ENCODE measurements at places on chromosomes 3 and 15. TPM values are rescaled to one million over a fixed set of nuclear protein-coding genes. Genes with fewer than 3 reads are reported as not detected.

- no peaks in the 10 kb centered on the region for H3K27me3 ChIP-seq
- H3K36me3 ChIP-seq = no peaks in the 10 kb centered on the region
- peaks cover 6% of the 10 kb centered on the region for H3K4me1 ChIP-seq
- no peak for DNase-seq
- H3K27ac ChIP-seq = no peak overlapping the region
Observed at GRCh38 chr3:117587416-117587815, 877.8 kb downstream of the TUSC7 start.

DNA sequence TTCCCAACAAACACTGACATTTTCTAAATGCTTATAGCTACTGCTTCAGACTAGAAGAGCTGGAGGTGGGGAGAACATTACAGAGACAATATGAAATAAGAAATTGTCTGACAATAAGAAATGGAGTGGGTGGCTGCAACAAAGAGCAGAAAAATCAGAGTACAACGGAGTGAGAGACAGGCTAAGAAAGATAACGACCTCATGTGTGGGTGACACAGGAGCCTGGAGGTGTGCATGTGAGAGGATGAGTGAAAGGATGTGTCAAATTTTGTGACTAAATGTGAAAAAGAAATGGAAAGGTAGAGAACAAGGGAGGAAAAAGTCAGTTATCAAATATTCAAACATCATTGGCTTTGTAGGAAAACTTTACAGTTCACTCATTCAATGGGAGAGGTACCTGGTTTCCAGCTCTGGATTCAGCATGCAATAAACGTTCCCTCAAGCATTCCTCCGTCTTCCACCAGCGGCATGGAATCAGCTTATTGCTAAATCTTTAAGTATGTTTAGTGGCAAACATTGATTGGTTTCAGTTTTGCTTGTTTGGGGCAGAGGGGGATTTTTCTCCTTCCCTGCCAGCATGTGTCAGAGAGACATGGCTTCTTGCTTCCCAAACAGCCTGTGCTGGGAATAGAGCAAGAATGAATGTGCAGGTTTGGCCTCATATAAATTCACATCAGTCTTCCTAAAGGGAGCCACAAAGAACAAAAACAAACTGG, 103.8 kb upstream of the CHRM5 start:
- DNase-seq = no peak
- H3K36me3 ChIP-seq = peaks cover 31% of the 10 kb centered on the region
- H3K27ac ChIP-seq = no peak overlapping the region
- H3K27me3 ChIP-seq = no peaks in the 10 kb centered on the region

Gene PIK3CA
- total RNA-seq = 20.7 TPM

DNA sequence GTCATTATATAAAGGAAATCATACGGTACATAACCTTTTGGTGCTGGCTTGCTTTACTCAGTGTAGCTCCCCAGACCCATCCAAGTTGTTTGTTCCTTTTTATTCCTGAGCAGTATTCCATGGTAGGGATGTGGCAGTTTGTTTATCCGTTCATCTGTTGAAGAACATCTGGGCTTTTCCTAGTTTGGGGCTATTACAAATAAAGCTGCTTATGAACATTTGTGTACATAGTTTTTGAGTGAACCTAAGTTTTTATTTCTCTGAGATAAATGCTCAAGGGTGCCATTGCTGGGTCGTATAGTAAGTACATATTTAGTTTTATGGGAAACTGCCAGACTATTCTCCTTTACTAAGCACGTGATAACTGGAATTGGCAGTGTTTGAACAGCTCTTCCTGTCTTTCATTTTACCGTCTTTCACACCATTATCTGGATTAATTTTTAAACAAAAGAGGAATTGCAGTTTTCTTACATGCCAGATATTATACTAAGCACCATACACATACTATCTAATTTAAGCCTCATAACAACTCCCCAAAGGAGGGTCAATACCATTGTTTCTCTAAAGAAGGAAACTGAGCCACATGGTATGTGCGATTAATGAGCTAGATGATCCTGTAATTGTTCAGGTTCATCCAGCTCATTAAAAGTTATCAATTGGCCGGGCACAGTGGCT, 85.6 kb downstream of the PTPRG start:
- H3K36me3 ChIP-seq = peaks cover 6% of the 10 kb centered on the region
- no peaks in the 10 kb centered on the region for H3K4me1 ChIP-seq
- no peaks in the 10 kb centered on the region for H3K27me3 ChIP-seq
- no peak overlapping the region for H3K27ac ChIP-seq

DNA sequence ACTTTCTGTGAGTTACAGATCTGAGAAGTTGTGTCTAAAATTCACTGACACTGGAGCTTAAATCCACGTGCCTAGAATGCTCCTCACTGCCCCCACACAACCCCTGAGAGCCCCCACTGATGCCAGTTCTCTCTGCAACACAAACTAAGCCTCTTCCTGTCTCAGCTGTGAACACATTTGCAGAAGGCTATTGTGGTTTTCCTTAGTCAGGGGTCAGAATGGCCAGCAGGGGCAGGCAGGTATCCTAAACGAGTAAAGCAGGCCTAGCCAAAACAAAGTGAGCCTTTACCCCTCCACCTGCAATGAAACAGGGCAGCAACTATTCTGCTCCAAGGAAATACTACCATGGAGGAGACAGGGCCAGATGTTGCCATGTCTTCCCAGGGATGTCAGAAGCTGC, 78.6 kb downstream of the FHIT start:
- H3K27me3 ChIP-seq = no peaks in the 10 kb centered on the region
- peak; percentile 17 for DNase-seq
- H3K4me3 ChIP-seq = no peak overlapping the region
- H3K4me1 ChIP-seq = peaks cover 5% of the 10 kb centered on the region
- H3K36me3 ChIP-seq = peaks cover 5% of the 10 kb centered on the region

Gene CDHR4
- total RNA-seq = 0.44 TPM

Gene DAPK2
- 4.6 TPM for total RNA-seq

- no peaks in the 10 kb centered on the region for H3K36me3 ChIP-seq
- no peaks in the 10 kb centered on the region for H3K4me1 ChIP-seq
- H3K27ac ChIP-seq = no peak overlapping the region
- no peak overlapping the region for H3K4me3 ChIP-seq
- no peaks in the 10 kb centered on the region for H3K27me3 ChIP-seq
Observed at GRCh38 chr15:71807691-71808091, 2.7 kb upstream of the NR2E3 start.

DNA sequence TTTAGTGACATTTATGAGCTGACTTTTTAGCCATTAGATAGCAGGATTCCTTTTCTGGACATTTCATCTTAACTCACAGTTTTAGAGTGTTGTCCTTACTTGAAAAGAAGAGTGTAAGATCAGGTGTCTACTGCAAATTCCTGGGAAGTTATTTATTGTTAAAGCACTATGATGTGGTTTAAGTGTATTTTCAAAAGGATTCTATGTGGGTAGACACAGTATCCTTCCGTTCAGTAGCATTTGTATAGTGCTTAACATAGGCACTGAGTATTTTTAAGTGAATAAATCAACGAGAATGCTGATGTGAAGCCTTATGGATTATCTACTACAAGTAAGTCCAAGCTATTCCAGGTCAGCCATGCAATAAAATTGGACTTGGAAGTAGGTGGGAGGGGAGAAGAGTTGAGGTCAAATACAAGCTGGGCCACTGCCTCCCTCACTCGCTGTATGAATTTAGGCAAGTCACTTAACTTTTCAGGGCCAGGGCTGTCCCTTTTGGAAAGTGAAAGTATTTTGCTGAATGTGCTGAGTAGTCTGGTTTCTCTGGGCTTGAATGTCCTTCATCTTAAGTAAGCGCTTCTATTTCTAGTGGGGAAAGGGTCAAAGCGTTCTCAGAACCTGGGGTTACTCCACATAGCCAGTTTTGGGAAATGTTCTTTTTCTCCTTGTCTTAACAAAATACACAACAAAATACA, 48.6 kb downstream of the GAP43 start:
- peaks cover 17% of the 10 kb centered on the region for H3K4me1 ChIP-seq
- H3K4me3 ChIP-seq = no peak overlapping the region
- no peaks in the 10 kb centered on the region for H3K36me3 ChIP-seq
- no peak overlapping the region for H3K27ac ChIP-seq
- no peaks in the 10 kb centered on the region for H3K27me3 ChIP-seq

- DNase-seq = no peak
- H3K36me3 ChIP-seq = peaks cover 6% of the 10 kb centered on the region
- no peaks in the 10 kb centered on the region for H3K27me3 ChIP-seq
- no peaks in the 10 kb centered on the region for H3K4me1 ChIP-seq
Observed at GRCh38 chr3:110352841-110353604, 718.6 kb upstream of the NECTIN3 start.

Gene OR5K4
- total RNA-seq = not detected

- H3K4me1 ChIP-seq = no peaks in the 10 kb centered on the region
- no peak overlapping the region for H3K4me3 ChIP-seq
- peak; percentile 4 for DNase-seq
- peaks cover 77% of the 10 kb centered on the region for H3K36me3 ChIP-seq
- H3K27me3 ChIP-seq = no peaks in the 10 kb centered on the region
Observed at GRCh38 chr15:34889476-34889875, 80.1 kb downstream of the AQR start.

DNA sequence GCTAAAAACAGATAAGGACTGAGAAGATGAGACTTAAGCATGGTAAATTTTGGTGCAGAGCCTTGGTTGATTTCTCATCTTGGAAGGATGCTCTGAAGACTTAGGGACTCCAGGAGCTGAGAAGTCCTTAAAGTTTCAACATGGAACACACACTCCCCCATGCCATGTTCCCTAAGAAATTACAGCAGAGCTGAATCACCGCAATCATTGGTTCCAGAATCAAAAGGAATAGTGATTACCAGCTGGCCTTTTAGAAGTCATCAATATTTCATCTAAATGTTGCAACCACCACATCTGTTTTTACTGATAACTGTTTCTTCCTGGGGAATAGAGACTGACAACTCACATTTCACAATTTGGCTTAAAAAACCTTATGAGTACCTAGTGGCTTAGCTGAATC, 229.3 kb downstream of the MINAR1 start:
- H3K4me1 ChIP-seq = no peaks in the 10 kb centered on the region
- H3K4me3 ChIP-seq = no peak overlapping the region
- peaks cover 43% of the 10 kb centered on the region for H3K27me3 ChIP-seq
- no peak for DNase-seq

Gene KNG1
- not detected for total RNA-seq

Gene CYP1A1
- not detected for total RNA-seq

GRCh38 chr3:106333911-106334618, 465.3 kb upstream of the CBLB start:
- H3K4me3 ChIP-seq = no peak overlapping the region
- no peaks in the 10 kb centered on the region for H3K36me3 ChIP-seq
- H3K27ac ChIP-seq = peak overlapping the region; percentile 1
- peaks cover 18% of the 10 kb centered on the region for H3K4me1 ChIP-seq
- no peaks in the 10 kb centered on the region for H3K27me3 ChIP-seq

DNA sequence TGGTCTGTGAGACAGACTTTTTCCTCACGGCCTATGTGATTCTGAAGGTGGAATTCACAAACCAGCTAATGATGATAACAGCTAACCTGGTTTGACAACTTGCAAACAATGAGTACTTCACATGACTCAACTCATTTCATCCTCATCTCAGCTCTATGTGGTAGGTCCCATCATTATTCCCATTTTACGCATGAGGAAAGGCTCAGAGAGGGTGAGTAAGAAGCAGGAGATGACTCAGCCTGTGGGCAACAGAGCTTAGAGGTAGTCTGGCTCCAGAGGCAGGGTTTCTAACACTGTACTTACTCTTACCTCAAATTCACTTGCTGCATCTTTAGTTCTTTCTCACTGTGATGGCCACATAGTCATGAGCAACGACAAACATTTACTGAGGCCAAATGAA, 25.8 kb upstream of the PSMD6 start:
- no peaks in the 10 kb centered on the region for H3K27me3 ChIP-seq
- H3K4me3 ChIP-seq = no peak overlapping the region
- no peak overlapping the region for H3K27ac ChIP-seq
- peaks cover under 1% of the 10 kb centered on the region for H3K4me1 ChIP-seq

DNA sequence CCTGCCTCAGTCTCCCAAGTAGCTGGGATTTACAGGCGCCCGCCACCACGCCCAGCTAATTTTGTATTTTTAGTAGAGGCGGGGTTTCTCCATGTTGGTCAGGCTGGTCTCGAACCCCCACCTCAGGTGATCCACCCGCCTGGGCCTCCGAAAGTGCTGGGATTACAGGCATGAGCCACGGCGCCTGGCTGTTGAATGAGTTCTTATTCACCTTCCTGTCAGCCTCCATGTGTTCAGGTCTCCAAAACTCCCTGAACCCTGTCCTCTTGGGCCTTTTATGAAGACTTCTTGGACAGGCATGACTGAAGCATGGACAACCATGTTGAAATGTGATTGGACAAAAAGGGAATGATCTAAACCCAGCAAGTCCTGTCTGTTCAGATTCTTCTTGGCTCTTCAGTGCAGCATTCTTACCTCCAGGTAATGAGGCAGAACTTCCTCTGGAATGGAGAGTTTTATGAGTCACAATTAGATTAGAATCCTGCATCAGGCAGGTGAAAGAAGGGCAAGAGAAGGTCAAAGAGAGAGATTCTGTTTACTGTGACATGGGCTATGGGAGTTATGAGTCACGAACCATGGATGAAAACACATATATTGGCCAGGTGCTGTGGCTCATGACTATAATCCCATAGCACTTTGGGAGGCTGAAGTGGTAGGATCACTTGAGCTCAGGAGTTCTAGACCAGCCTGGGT, 23.1 kb upstream of the EIF4A2 start:
- H3K27ac ChIP-seq = no peak overlapping the region
- peak; percentile 50 for DNase-seq
- H3K4me1 ChIP-seq = peaks cover 5% of the 10 kb centered on the region
- no peak overlapping the region for H3K4me3 ChIP-seq
- no peaks in the 10 kb centered on the region for H3K36me3 ChIP-seq

DNA sequence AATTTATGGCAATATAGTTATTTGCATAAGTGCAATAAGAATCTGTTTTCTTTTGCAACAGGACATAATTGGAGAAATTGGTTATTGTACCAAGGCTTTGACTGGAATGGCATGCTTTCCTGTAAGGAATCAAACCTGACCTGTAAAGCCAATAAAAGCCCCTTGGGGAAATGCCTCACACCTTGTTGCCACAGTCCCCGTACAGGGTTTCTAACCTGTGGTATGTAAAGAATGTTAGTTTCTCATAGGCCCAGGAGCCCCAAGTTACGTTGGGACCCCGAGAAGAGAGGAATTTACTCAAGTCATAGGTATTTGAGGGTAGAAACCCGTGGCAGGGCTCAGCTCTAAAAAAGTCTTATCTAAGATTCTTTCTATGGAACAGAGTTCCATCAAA, 441.4 kb downstream of the IGSF11 start:
- no peaks in the 10 kb centered on the region for H3K27me3 ChIP-seq
- DNase-seq = no peak
- no peak overlapping the region for H3K27ac ChIP-seq
- H3K36me3 ChIP-seq = no peaks in the 10 kb centered on the region
- H3K4me1 ChIP-seq = peaks cover 1% of the 10 kb centered on the region

GRCh38 chr3:156837115-156837514, 11.0 kb downstream of the LEKR1 start:
- H3K4me1 ChIP-seq = no peaks in the 10 kb centered on the region
- DNase-seq = peak; percentile 18
- no peak overlapping the region for H3K27ac ChIP-seq
- H3K36me3 ChIP-seq = no peaks in the 10 kb centered on the region
- H3K27me3 ChIP-seq = no peaks in the 10 kb centered on the region
- no peak overlapping the region for H3K4me3 ChIP-seq

Gene C3orf70
- total RNA-seq = not detected

DNA sequence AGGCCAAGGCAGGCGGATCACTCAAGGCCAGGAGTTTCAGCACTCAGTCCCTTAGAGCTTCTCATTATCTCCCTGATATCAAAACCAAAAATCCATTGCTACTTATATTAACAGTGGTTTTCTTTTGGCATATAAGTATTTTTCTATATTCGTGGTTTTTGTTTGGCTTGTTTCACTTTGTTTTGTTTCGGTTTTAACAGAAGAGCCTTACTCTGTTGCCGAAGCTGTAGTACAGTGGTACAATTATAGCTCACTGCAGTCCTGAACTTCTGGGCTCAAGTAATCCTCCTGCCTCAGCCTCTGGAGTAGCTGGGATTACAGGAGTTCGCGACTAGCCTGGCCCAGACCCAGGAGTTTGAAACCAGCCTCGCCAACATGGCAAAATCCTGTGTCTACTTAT, 42.5 kb upstream of the ARHGEF26 start:
- no peak for DNase-seq
- no peaks in the 10 kb centered on the region for H3K4me1 ChIP-seq
- H3K4me3 ChIP-seq = no peak overlapping the region
- H3K36me3 ChIP-seq = no peaks in the 10 kb centered on the region

Gene ZBED2
- total RNA-seq = 6.5 TPM

All from MCF 10A (cell line).